GM20000 (cell line): ENCODE measurements at places on chromosomes 2 and 18.

- no peak for DNase-seq
Measured at GRCh38 chr18:76558881-76559667, 64.0 kb upstream of the ZNF516 start.

GRCh38 chr2:30269771-30270145 lies 38.4 kb downstream of the LBH start:
- no peak for DNase-seq

- no peak for DNase-seq
Measured at GRCh38 chr2:180405520-180405919, 398.4 kb upstream of the CWC22 start.

DNA sequence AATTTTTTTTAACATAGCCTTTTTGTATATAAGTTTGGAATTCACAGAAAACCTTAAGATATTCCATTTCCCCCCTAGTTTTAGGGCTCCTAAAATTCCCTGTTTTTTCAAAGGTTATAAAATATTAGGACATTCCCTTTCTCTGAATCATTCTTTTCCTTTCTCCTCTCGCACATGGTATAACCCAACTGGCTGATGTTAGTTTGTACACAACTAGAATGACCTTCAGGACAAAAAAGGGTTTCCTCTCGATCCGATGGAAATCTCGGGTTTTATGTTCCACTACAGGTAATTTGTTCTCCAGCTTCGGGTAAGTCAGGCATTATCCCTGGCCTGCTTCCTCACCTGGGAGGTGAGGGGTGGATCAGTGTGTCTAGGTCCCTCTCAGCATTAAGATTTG lies 215.1 kb downstream of the LDLRAD4 start:
- DNase-seq = no peak

- DNase-seq = no peak
Measured at GRCh38 chr18:32372381-32373061, 98.2 kb downstream of the GAREM1 start.

DNA sequence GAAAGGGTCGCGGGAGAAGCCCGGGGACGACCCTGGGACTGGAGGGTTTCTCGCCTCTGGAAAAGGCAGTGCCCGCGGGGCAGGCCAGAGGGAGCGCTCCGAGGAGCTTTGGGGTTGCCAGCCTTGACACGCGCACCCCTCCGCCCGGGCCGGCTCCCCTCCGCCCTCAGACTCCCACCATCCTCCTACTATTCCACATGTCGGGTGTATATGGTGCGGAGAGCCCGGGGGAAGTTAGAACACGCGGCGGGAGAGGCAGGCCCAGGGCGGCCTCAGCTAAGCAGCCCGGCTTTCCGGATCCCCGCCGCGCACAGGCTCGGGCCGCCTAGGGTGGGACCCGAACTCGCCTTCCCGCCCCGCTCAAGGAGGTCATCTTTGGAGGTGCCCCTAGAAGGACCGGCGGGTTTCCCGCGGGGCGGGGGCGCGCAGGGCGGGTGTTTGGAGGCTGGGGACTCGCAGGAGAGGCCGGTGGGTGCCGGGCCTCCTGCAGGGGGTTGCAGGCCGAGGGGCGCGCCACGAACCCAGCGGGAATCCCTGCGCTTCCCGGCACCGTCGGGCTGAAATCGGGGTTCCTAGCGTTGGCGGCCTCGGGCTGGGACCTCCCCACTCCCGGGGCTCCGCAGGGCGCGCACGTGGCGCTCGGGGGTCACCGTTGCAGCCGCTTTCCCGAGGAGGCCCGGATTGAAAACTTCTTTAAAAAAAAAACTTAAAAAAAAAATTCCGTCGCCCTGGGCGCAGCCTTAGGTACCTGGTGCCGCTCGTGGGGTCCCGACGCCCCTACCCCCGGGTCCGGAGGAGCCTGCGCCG lies 3.7 kb downstream of the NFATC1 start:
- peak; percentile 66 for DNase-seq

GRCh38 chr2:102273619-102274211 lies 37.6 kb upstream of the IL1RL1 start:
- DNase-seq = no peak

- no peak for DNase-seq
Measured at GRCh38 chr2:138235041-138235440, 266.5 kb upstream of the SPOPL start.

GRCh38 chr2:145256551-145256950 lies 736.6 kb upstream of the ZEB2 start:
- DNase-seq = no peak

- no peak for DNase-seq
Measured at GRCh38 chr2:60098996-60099395, 454.5 kb downstream of the BCL11A start.

DNA sequence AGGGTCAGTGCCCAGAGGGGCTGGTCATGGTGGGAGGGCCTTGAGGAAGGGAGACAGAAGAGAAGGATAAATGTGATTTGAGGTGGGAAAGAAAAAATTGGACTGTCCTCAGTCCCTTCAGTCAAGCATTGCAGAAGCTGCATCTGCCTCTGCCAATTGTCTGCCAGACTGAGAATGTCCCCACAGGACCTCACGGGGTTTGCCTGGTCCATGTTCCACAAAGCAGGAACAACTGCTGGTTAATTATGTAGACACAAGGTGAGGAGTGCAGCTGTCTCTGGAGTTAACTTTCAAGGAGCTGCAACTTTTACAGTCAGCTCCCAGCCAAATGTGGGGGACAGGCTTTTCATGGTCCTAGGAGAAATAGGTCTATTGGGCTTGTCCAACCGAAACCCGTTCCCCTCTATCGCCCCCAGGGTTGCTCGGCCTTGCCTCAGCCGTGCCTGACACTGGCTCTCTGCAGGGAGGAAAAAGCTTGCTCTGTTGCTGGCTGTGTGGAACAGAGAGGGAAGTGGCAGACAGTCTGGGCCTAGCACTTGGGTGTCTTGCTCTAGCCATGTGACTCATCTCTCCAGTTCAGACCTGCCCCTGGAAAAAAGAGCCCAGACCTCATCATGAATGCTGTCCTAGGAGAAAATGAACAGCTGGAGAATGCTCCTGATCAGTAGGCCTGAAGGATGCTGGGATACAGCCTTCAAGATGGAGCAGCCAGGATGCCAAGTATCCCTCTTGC lies 31.1 kb upstream of the PAX8 start:
- DNase-seq = no peak

GRCh38 chr2:149989447-149990063 lies 402.0 kb upstream of the MMADHC start:
- DNase-seq = no peak

- no peak for DNase-seq
Measured at GRCh38 chr2:71852141-71852711, 295.4 kb downstream of the CYP26B1 start.

DNA sequence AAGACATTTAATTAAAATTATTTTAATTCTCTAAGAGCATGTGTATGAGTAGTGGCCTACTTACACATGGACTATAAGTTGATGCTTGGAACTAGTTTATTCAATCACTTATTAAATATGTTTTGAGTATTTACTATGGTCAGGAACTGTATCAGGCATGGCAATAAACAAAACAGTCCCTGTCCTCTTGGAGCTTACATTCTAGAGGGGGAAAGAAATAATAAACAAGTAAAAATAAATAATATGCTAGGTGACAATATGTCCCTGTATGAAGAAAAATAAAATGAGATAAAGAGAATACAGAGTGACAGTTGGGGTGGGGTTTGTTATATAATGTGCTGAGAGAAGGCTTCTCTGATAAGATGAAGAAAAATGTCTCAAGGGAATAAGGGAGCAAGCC lies 74.5 kb downstream of the MYO3B start:
- DNase-seq = no peak

GRCh38 chr2:145114726-145115125 lies 594.8 kb upstream of the ZEB2 start:
- no peak for DNase-seq

DNA sequence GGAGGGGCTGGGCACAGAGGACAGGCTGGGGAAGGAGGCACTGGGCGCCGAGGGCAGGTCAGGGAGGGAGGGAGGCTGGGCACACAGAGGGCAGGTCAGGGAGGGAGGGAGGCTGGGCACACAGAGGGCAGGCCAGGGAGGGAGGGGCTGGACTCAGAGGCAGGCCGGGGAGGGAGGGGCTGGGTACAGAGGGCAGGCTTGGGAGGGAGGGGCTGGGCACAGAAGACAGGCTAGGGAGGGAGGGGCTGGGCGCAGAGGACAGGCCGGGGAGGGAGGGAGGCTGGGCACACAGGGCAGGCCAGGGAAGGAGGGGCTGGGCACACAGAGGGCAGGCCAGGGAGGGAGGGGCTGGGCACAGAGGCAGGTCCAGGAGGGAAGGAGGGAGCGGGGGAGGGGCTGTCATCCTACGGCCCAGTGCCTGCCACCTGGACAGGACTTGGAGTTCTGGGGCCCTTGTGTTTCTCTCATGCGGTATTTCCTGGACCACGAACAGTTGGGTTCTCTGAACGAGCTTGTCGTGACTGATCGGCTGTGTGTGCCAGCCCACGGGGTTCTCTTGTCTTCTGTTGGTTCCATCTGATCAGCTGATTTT lies 46.7 kb upstream of the KCNG2 start:
- DNase-seq = no peak

DNA sequence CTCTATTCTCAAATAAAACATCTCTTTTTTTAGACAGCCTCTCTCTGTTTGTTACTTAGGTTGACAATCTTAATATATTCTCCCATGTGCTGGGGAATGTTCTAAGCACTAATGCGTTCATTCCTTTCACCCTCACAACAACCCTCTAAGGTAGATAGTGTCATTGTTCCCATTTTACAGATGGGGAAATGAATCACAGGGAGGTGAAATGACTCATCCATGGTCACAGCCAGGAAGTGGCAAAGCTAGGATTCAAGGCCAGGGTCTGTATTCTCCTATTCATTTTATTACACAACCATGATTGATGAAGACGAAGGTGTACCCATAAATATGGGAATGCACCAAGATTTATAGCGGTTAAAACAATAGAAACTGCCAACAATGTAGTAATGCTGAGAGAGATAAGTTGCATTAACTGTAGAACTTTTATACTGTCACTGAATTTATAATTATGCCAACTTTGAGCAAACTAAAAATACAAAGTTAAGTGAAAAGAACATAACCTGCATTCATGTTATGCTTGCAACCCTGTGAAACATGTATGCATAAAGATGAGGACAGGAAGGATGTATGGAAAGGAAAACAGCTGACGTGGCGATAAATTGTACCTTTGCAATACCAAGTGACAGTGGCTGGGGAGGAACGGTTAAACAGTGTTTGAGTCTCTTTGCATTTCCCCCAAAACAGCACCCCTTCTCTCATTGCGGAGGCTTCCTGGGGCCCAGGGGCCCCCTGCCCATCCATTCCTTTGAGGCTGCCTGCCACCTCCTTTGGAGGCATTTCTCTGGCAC lies 257.7 kb upstream of the AGAP1 start:
- DNase-seq = no peak

GRCh38 chr18:74356959-74357358 lies 41.3 kb downstream of the C18orf63 start:
- no peak for DNase-seq

GRCh38 chr2:12722447-12723316 lies 5.9 kb downstream of the TRIB2 start:
- DNase-seq = no peak

GRCh38 chr2:39512941-39513340 lies 75.9 kb upstream of the MAP4K3 start:
- no peak for DNase-seq

GRCh38 chr2:134515137-134515536 lies 203.7 kb downstream of the TMEM163 start:
- DNase-seq = no peak

- no peak for DNase-seq
Measured at GRCh38 chr18:77894060-77894459, 644.4 kb downstream of the GALR1 start.

DNA sequence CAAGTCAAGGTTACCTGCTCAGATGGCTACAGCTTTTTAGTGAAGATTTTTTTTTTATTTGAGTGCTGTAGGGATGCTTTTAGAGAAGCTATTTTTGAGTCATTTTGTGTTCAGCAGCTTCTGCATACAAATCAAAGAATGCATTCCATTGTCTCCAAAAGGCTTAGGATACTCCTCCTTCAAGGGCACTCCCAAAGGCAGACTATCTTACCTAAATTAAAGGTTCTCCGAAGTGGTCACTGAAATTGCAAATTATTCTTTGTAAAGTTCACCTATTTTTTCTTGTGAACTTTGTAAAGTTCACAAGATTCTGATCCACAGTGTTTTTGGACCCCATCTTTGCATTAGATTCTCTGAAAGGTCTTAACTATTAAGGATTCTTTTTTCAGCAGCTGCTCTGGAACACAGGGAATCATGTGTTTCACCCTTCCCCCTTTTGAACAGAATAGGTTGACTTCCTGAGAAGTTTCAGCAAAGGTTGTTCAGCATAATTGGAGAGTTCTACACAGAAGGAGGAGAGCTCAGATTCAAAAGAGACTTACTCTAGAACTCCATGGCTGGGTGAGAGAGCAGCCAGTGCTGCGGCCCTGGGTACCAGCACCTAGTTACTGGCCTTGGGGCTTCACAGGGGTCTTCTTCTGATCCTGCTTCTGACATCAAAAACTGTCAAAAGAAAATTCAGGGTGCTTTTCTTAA lies 14.5 kb downstream of the CLIP4 start:
- DNase-seq = no peak

- DNase-seq = no peak
Measured at GRCh38 chr2:163490281-163490680, 245.5 kb downstream of the FIGN start.

DNA sequence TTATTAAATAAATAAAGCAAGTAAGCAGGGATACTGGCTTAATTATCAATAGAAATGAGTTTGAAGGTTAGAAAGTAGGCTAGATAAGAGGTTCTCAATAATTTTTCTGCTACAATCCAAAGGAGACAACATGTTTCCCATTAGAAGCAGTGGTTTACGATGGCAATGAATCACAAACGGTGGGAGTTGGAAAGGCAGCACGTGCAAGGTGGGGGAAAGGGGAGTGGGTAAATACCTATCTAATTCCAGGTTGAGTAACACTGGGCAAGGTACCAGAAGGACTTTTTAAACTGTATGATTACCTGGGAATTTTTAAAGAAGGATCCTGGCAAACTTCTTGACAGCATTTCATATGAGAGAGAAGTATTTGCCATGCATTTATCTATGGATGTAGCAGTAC lies 289.9 kb downstream of the NBAS start:
- DNase-seq = no peak

DNA sequence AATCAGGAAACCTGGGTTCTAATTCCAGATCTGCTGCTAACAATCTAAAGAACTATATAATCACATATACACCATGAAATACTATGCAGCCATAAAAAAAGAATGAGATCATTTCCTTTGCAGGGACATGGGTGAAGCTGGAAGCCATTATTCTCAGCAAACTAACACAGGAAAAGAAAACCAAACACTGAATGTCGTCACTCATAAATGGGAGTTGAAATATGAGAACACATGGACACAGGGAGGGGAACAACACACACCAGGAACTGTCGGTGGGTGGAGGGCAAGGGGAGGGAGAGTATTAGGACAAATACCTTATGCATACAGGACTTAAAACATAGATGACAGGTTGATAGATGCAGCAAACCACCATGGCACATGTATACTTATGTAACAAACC lies 33.2 kb downstream of the CDH2 start:
- no peak for DNase-seq

DNA sequence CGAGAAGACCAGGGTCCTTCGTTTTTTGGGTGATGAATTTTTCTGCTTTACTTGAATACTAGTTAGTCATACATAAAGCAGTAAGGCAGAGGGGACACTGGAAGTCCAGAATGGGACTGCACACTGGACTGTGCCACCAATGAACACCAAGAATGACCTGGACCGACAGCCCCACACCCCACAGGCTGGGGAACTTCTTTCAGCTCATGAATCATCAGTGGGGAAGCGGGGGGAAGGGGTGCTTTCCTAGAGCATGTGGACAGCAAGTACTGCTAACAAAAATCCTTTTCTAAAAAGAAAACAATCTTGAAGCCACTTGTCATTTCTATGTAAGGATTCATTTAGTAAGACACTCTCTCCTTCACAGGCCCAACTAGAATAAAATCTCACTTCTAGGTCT lies 86.0 kb downstream of the DTNB start:
- no peak for DNase-seq

GRCh38 chr18:64099244-64099643 lies 49.6 kb downstream of the LINC00305 start:
- DNase-seq = no peak
